Frontal cortex (tissue), 4 donors: ENCODE measurements at places on chromosomes 1 and 21. TPM values are rescaled to one million over a fixed set of nuclear protein-coding genes. Genes with fewer than 3 reads are reported as not detected.
A peak's percentile ranks its signal among the peaks of the same experiment; 100 is the strongest.

DNA sequence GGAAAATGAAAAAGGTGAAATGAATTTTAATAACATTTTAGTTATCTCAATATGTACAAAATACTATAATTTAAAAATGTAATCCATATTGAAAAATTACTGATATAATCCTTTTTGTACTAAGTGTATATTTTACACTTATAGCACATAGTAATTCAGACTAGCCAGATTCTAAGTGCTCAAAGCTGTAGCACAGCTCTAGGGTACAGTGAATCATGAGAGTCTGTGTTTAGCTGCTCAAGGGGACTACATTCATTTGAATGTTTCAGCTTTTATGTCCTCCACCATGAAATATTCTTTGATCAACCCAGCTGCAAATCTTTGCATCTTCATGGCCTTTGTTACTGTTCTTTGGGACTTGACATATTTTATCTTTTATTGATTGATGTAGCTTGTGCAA is 15.7 kb downstream of the CD53 start:
- no peak for DNase-seq

Gene ICOSLG
- total RNA-seq, result 0.41 TPM

GRCh38 chr1:64624218-64624713 is 120.6 kb upstream of the RAVER2 start:
- no peak for DNase-seq

GRCh38 chr1:116139592-116140134 is 28.5 kb downstream of the MAB21L3 start:
- DNase-seq, result no peak

Gene HRNR
- not detected for total RNA-seq

Gene CD1E
- not detected for total RNA-seq

Gene CEP104
- 21.6 TPM for total RNA-seq

Gene NHLH1
- 0.41 TPM for total RNA-seq

- DNase-seq, result peak; percentile 14
Measured at GRCh38 chr1:97936976-97937375, 16.1 kb upstream of the DPYD start.

Gene PYCR2
- total RNA-seq, result 14.3 TPM

GRCh38 chr21:42281181-42281680 is 34.0 kb downstream of the TFF3 start:
- DNase-seq, result no peak

- no peak for DNase-seq
Measured at GRCh38 chr1:247156787-247157232, 15.0 kb downstream of the ZNF124 start.

- no peak for DNase-seq
Measured at GRCh38 chr21:14684071-14684470, 138.0 kb upstream of the SAMSN1 start.
